ENCODE measurements at places on chromosomes 5 and 9.
A peak's percentile ranks its signal among the peaks of the same experiment; 100 is the strongest.

- DNase-seq = no peak
These were observed 276.1 kb downstream of the ARRDC3 start for GRCh38 chr5:91106842-91107511.

DNA sequence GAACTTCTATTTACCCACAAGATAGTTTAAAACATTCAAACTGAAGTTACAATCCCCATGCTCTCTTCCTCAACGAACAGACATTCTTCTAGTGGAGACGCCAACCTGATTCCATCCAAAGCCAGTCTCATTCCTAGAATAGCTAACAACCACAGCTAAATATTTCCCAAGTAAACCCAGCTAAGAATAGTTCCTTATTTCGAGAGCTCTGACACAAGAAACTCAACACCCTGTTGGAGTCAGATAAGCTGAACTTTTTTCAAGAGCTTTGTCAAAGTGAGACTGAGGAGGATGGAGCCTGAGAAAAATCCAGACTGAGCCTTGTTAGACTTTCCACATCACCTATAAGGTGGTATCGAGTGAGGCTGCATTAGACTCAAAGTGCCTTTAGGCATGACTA lies 56.7 kb upstream of the RPS23 start:
- DNase-seq = no peak

- no peak for DNase-seq
These were observed 22.0 kb downstream of the SLC36A1 start for GRCh38 chr5:151469386-151469785.

DNA sequence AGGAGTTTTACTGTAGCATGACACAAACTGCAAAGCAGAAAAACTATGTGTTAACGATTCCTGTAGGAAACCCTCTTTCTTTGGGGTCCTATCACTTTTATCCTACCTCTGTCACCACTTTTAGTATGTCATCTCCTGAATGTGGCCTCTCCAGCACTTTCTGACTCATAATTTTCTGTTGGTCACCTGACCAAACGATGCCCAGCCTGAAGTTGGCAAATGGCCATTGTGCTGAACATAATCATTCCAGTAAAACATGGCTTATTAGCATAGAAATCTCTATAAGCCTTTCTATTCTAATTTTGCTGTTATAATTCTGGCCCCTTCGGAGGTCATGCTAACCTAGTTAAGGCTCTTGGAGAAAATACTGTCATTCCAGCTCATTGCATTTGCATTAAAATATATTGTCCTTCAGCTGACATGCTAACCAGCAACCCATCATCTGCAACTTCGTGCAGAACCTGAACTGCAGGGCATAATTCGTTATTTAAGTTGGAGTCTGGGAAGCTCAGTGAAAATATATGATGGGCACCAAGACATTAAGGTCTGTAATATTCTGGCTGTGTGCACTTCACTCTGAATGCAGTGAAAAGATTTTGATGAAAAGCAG lies 140.3 kb downstream of the NMUR2 start:
- no peak for DNase-seq

- DNase-seq = peak; percentile 52
These were observed 1059.8 kb upstream of the DMAC1 start for GRCh38 chr9:8859416-8859815.

DNA sequence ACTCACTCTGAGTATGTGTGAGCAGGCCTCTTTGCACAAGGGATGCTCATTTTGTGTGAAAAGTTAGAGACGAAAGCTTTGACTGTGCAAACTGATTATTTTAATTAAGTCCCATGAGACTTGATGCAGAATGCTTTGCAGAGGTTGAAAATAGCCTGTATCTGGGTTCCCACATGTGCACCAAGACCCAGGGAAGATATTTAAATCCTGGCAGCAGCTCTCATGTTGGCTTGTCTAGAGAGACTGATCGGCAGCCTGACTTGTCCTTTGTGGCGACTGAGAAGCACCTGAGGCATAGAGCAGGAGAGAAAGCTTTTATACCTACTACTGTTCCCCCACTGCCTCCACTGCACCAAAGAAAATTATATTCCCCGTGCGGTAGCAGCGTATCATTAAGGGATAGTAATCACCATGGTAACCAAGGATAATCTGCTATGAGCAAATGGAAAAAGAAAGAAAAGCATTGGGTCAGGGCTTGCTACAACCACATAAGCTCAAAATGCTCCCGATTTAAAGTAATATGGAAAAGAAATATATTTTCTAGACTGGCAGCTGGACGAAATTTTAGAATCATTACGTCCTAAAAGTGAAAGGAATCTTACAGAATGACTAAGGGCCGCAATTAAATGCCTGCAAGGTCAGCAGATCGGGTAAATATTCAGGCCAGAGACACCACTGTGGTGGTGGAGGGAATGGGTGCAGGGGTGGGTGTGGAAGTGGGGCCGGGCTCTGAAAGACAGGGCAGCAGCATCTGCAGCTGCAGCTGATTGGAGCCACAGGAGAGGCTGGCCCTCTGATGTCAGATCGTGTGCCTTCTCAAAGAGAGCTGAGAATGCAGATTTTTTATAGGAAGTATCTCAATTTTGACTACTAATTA lies 135.3 kb upstream of the EPB41L4A start:
- DNase-seq = no peak

DNA sequence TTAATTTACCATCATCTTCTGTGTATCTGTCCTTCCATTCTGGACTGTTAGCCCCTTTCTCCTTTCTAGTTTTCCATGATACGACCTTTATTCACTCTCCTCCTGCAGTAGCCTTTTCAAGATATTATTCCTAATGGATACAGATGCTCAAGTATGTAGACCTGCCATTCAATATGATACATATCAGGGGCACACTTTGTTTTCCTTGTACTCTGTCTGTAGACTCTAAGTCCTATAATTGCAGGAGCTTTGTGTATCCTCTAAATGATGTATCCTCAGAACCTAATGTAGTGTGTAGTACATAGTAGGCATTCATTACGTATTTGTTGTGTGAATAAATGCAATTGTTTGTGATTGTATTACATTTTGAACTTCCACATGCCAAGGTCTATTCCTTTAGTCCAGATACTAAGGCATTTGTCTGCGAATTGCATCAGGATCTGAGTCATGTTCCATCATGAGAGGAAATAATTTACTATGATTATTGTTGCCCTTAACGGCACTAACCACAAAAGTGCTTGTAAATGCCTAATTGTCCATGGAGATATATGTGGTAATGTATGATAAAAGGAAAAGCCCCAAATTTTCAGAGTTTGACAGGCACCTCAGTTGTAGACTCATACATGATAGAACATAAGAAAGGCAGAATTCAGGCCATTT lies 57.1 kb upstream of the IZUMO3 start:
- no peak for DNase-seq

- DNase-seq = no peak
These were observed 19.4 kb downstream of the USP20 start for GRCh38 chr9:129854588-129855110.

- no peak for DNase-seq
These were observed 509.4 kb upstream of the SEMA6A start for GRCh38 chr5:117084067-117084466.

GRCh38 chr5:61115968-61116367 lies 46.3 kb downstream of the SMIM15 start:
- no peak for DNase-seq

GRCh38 chr9:130642926-130643325 lies 21.5 kb upstream of the PRDM12 start:
- no peak for DNase-seq

- peak; percentile 35 for DNase-seq
These were observed 102.3 kb downstream of the APBA1 start for GRCh38 chr9:69569738-69570451.

GRCh38 chr9:134226221-134226930 lies 62.0 kb upstream of the RNU6ATAC start:
- no peak for DNase-seq

GRCh38 chr5:1226839-1227581 lies 1.8 kb downstream of the SLC6A18 start:
- DNase-seq = no peak

DNA sequence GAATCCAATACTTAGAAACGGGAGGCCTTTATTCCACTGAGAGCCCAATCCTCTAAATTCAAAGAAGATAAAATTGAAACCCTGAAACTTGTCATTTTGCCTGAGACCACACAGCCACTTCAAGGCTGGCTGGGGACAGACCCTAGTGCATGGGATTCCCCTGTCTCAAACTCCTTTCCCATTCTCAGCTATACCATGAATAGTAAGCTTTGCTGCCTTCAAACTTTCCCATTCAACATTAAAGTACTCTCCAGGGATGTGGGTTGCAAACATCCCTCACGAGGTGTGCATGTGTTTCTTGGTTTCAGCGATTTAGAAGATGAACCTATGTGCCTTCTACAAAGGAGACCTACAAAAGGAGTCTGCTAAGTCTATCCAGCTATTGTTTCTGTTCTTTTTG lies 64.6 kb downstream of the GABRB2 start:
- DNase-seq = no peak

DNA sequence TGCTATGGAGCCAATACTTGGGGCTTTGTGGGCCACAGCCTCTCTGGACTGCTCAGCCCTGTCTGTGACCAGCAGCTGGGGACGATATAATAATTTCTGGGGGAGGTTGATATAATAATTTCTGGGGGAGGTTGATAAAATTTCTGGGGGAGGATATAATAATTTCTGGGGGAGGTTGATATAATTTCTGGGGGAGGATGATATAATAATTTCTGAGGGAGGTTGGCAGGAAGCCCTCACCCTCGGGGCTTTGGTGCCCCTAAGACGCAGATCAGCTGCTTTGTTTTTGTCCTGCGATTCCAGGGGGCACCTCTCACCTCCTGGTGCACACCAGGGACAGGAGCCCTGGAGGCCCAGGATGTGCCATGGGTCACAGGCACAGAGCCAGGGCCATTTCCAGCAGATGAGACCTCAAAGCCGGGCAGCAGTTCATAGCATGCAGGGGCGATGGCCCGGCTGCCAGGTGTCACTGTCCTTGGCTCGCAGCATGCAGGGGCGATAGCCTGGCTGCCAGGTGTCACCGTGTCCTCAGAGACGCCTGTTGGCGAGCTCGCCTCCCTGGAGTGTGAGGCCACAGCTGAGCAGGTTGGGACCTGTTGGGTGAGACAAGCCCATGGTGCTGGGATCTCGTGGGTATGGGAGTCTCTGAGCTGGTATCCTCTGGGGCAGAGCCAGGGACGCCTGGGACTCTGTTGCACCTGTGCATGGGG lies 3.8 kb upstream of the TOR4A start:
- DNase-seq = no peak

- no peak for DNase-seq
These were observed 16.3 kb downstream of the CLTA start for GRCh38 chr9:36207016-36207415.
